ENCODE measurements at places on chromosomes 6 and 20. TPM values are rescaled to one million over a fixed set of nuclear protein-coding genes. Genes with fewer than 3 reads are reported as not detected.

Gene PRICKLE4
- total RNA-seq = 1.7 TPM

DNA sequence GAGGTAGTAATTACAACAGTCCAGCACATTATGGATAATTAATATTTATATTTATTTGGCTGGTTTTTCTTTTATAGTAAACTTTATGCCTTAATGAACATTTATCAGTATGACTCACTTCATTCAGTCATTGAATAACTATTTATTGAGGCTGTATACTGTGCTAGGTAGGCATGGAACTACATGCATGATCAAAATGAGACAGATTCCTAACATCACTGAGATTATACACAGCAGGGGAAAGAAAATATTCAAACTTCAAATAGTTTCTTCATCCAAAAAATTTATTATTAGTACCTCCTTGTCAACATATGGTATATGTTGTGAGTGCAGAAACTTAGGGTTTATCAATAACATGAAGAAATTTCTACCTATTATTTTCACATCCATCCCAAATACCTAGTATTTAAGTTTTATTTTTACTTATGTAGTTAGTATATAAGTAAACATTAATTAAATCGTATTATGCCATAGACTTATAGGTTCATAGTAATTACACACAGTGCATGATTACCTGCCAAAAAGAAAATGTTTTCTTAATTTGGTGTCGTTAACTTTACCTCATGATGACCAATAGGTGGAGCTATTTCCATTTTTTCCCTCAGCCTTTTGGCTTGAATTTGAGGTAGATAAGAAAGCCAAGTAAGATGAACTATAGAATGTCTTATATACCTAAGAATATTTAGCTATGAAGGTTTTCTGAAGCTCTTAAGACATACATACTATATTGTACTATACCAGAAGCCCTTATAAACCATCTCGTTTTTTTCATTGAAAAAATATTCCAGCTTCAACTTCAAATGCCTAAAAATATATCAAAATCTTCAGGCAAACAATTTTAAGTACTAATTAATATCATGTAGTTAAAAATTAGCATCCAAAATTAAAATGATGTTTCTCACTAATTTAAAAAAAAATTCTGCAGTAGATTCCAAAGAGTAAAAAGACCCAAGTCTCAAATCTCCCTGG lies 12.5 kb upstream of the TMEM30A start:
- no peak for DNase-seq

Gene NR2E1
- 0.08 TPM for total RNA-seq

- no peak for DNase-seq
Measured at GRCh38 chr6:113829696-113830045, 27.5 kb upstream of the MARCKS start.

Gene ARMH2
- not detected for total RNA-seq

GRCh38 chr6:4268171-4268570 lies 132.8 kb upstream of the ECI2 start:
- DNase-seq = peak; percentile 31

DNA sequence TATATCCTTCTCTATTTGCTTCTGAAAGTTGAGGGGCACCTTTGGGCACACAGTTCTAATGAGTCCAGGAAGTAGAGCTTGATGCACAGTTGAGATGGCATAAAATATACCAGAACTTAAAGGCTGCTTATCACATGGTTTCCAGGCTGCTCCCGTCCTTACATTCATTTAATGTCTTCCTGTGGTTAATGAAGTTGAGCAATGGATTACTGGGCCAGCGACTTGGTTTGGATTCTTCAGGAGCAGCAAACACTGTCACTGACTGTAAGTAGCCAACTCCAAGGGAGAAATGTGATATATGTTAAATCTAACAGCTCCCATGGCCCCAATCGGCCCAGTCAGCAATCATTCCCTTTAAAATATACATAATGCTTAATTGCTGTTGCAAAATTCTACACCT lies 9.0 kb upstream of the TSHZ2 start:
- DNase-seq = no peak

- no peak for DNase-seq
Measured at GRCh38 chr20:3374296-3374695, 33.2 kb downstream of the DNAAF9 start.

DNA sequence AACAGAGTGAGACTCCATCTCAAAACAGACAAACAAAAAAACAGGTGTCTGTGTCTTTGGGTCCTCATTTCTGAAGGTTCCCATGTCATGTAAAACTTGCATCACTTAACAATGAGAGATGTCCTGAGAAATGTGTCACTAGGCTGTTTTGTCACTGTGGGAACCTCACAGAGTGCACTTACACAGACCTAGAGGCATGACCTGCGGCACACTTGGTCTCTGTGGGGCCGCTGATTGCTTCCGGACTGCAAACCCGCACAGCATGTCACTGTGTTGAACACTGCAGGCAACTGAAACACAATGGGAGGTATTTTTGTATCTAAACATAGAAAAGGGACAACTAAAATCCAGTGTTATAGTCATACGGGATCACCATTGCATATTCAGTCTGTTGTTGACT lies 42.3 kb upstream of the TMEM181 start:
- DNase-seq = no peak

GRCh38 chr6:42505385-42505718 lies 53.6 kb upstream of the TRERF1 start:
- DNase-seq = no peak

Gene NKX2-4
- not detected for total RNA-seq

Gene SYCP2L
- total RNA-seq = 1.00 TPM

All from cardiac septum (tissue), 1 donor.